ENCODE measurements at places on chromosomes 13 and 19. TPM values are rescaled to one million over a fixed set of nuclear protein-coding genes. Genes with fewer than 3 reads are reported as not detected.

GRCh38 chr13:60016229-60016628 lies 147.5 kb downstream of the DIAPH3 start:
- no peak for DNase-seq

- DNase-seq = no peak
Measured at GRCh38 chr13:37417060-37417441, 181.5 kb downstream of the POSTN start.

PTPRH gene
- total RNA-seq = 1.1 TPM

LDLR gene
- 39.8 TPM for total RNA-seq

GRCh38 chr19:35919306-35919705 lies 11.2 kb upstream of the TYROBP start:
- no peak for DNase-seq

DNA sequence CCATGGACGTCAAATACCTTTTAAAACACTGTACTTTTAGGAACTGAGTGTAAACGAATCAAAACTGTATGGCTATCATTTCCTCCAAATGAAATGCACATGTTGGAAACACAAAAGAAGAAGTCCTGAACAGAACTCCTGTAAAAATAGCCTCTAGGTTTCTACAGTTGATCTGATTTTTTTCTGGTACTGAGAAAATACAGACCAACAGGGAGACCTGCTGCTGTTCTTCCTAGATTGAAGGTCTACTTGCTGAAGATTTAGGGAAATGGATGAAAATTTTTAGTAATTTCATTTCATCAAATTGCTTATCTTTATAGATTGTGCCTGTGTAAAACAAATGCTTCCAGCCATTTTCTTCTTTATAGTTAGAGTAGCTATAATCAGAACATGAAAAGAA lies 520.4 kb downstream of the SLITRK6 start:
- no peak for DNase-seq

DNA sequence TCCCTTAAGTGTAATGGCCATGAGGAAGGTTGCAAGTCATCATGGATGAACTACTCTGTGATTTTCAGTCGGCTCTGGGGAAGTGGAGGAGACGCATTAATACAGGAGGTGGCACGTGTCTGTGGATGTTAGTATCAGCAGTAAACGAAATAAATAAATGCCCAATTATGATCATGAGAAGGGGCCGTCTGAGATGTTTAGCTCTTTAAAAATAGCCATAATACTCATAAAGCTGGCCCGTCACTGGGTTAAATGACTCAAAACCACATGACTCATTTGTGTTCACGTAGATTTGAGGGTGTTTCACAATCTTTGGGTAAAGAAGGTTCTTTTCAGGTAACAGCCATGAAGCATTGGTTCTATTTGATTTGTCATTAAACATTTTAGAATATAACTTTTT lies 620.6 kb downstream of the GPC6 start:
- DNase-seq = no peak

DNA sequence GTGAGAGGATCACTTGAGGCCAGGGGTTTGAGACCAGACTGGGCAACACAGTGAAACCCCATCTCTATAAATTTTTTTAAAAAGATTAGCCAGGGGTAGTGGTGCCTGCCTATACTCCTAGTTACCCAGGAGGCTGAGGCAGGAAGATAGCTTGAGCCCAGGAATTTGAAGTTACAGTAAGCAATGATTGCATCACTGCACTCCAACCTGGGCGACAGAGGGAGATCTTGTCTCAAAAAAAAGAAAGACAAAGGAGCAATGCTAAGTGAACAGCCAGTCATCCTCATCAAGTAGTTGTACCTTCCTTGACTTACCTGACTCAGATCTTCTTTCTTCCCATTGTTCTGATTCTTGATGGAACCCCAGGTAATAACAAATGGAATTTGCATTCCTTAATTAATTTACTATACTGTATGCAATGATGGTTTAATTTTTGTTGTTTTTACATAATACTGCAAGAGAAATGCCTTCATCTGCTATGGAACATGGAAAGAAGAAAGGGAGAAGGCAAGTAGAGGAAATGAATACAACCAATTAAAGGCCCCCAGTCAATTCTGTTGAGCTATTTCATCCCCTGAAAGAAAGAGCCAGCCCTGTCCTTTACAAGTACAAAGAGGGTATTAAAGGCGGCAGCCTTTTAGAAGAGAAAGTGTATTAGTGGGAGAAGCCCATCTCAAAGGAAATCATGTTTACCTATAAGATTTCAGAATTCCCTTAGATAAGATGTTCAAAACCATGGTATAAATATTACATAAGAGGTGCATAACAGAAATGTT lies 316.7 kb downstream of the DIAPH3 start:
- no peak for DNase-seq

SIGLEC8 gene
- 0.28 TPM for total RNA-seq

DNA sequence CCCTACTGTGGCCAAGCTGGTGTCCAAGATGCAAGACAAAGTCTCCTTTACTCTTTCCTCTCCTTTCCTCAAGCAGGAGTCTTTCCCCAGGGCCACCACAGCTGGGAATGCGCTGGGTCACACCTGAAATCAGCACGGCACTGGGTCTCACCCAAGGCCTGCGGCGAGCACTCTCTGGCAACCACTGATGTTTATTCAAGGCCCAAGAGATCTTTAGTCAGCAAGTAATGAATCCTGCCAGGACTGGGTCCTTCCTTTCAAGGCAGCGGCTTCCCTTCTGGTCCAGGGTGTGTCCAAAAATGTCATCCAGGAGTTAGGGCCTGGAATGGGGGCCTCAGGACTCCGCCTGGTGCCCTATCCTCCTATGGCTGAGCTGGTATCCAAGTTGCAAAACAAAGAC lies 24.1 kb downstream of the BLOC1S3 start:
- no peak for DNase-seq

DNA sequence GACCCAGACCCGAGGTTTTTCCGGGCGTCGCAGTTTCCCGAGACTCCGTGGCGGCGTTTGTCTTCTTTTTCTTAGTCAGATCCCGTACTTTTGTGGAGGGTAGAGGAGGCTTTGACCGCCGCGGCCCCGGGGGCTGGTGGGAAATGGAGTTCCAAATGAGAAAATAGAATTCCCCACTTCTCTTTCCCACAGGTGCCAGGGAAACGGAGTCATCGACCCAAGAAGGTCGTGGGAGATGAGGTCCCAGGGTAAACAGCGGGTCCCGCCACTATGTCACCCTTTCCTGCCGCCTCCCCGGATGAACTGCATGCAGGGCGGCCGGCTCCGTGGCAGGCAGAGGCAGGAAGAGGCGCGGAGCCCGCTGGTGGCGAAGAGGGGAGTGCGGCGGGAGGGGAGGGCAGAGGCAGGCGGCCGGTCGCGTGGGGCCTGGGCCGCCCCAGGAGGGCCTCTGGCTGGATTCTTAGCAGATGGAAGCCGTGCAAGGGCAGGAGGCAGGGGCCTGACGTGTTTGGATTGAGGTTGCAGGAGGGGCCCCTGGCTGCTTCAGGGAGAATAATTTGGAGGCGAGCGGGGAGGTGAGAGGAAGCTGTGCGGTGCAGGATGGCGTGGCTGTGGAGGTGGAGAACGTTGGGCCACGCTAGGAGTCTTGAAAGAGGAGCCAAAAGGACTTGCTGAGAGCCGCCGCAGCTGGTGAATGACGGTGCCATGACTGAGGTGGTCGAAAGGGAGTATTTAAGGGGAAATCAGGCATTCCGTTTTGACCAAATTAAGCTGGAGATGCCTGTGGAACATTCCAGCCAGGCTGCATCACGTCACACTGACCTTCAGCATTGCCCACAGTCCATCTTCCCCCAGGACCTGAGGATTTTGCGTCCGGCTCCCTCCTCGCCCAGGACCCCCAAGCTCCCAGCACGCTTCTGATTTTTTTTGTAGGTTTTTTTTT lies 11.7 kb downstream of the CYTH2 start:
- no peak for DNase-seq

POLD1 gene
- total RNA-seq = 12.8 TPM

SPACA4 gene
- not detected for total RNA-seq

Measured in thoracic aorta (tissue), 2 donors.